ENCODE measurements at places on chromosomes 6 and 20.

GRCh38 chr6:139847457-139847813 lies 473.0 kb upstream of the CITED2 start:
- no peak for DNase-seq

DNA sequence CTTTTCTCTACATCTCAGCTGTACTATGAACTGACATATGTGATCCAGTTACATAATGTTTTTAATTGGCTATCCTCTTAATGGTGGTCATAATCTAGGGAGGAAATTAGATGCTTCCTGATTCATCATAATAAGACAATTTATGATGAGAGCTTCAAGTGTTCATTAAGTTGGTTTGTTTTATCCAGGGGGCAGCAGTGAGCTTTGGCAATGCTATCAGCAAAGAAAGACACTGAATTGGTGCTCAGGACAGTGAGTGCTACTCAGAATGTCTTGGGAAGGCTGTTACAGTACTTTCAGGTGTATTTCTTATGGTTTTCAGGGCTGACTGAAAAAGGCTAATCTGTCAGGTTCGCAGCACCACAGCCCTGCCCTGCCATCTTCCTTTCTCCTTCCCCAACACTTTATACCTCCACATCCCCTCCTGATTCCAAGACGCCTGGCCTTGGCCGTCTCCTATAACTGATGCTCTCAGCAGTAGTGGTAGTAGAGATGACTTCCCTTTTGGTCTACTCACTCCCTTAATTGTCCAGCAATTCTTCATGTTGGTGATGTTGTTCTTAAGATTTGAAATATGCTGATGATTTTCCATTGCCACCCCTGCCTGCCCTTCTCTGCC lies 67.0 kb upstream of the TNFAIP3 start:
- no peak for DNase-seq

GRCh38 chr6:136751522-136751956 lies 40.7 kb downstream of the MAP3K5 start:
- DNase-seq, result no peak

DNA sequence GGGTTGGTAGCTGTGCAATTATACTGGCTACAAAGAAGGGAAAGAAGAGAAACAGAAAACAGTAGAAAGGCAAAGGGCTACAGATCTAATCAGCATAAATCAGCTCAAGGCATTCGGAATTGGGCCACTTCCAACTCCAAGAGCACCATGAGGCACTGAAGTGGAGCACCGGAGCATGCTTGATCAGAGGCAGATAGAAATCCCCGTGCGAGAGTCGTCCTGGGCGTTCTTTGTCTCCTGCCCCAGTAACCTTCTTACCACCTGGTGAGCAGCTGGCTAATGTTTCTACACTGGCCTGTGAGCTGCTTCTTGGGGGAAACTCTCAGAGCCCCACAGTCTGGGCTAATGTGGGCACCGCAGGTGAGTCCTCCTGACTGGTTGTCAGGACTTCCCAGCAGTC lies 16.7 kb downstream of the NEDD9 start:
- no peak for DNase-seq

- no peak for DNase-seq
Measured at GRCh38 chr6:74853991-74854390, 351.9 kb downstream of the COL12A1 start.

- DNase-seq, result peak; percentile 53
Measured at GRCh38 chr6:108896111-108896661, 48.0 kb downstream of the ARMC2 start.

DNA sequence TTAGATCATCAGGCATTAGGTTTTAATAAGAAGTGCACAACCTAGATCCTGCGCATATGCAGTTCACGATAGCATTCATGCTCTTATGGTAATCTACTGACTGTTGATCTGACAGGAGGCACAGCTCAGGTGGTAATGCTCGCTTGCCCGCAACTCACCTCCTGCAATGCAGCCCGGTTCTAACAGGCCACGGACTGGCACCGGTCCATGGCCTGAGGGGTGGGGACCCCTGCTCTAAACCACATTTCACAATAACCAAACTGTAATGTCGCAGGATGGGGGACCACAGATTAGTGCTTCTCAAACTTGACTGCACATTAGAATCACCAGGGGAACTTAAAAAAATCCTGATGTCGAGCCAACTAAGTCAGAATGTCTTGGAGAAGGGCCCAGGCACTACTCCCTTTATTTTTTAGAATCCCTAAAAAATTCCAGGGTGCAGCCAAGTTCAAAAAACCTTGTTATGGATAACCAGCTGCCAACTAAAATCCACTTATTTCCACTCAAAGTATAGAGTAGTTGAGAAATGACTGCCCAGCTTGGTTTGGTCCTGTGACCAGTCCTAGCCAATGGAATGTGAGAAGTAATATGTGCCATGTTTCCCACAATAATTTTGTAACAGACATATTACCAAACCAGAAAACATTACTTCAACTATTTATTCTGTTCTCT lies 3.1 kb downstream of the SHPRH start:
- DNase-seq, result no peak

DNA sequence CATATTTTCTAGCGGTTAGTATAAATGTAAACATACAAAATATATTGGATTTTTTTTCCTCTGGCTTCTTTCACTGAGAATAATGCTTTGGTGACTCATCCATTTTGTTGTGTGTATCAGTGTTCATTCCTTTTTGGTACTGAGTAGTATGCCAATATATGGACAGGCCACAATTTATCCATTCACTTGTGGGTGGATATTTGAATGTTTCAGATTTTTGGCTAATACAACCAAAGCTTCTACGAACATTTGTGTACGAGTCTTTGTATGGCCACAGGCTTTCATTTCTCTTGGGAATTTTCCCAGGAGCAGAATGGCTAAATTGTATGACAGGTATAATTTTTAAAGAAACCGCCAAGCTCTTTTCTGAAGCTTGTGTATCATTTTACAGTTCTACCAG lies 677.5 kb downstream of the HDGFL1 start:
- DNase-seq, result no peak

DNA sequence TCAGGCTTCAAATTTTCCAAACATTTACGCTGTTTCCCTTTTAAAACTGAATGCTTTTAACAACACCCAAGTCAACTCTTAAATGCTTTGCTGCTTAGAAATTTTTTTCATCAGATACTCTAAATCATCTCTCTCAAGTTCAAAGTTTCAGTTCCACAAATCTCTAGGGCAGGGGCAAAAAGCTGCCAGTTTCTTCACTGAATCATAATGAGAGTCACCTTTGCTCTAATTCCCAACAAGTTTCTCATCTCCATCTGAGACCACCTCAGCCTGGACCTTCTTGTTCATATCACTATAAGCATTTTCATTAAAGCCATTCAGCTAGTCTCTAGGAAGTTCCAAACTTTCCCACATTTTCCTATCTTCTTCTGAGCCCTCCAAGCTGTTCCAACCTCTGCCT lies 69.1 kb downstream of the RNF217 start:
- no peak for DNase-seq

- DNase-seq, result no peak
Measured at GRCh38 chr6:49523901-49524300, 24.2 kb downstream of the GLYATL3 start.

DNA sequence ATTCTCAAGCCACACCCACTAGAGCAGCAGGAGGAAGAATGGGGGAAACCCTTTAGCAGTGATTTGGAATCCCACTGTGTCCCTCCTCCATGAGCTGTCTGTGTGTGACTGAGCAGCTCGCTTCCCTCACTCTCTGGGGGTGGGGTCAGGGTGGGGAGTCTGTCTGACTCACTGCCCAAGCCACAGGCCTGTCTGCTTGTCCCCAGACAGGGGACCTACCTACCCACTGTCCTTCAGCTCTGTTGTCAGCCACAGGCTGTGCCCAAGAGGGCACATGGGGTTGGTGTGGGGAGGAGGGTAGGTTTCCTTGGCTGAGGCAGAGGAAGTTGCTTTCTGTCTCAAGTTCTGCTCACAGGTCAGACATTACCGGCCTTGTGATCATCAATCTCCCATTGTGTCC lies 127.0 kb downstream of the MAFB start:
- no peak for DNase-seq

GRCh38 chr20:49610691-49611538 lies 43.0 kb upstream of the PTGIS start:
- no peak for DNase-seq

DNA sequence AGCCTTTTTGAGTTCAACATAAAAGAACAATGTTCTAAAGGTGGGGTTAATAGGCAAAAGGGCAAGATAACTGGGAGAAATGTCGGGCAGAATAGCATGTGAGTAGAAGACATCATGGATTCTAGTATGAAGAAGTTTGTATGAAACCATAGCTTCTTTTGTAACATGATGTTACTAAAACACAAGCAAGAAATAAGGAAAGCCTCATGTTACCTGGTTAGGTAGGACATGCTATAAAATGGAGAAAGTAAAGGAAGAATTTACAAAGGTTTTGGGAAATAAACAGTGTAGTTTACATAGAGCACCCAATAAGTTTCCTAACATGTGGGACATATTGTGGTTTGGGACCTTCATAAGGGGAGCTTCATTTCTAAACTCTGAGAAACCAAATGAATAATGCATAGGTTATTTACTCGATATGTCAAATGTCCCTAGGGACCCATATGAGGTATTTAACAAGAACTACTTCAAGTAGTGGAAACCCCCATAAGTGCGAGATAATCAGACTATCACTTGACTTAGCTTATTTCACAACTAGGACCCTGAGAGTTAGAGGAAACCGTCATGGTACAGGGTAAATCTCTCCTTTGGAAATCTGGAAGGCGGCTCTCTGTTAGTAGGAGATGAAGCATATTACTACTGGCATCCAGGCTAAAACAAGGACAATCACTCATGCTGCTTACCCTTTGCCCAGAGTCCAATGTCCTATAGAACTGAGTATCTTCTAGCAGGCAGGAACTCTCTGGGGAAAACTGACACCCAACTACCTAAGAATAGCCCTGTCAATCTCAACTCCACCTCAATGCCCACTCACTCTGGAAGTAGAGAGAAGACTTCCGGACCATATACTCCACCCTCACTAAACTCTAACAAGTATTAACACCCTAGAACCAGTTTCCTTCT lies 57.5 kb downstream of the ILRUN start:
- no peak for DNase-seq

GRCh38 chr6:89999154-89999553 lies 104.9 kb downstream of the GJA10 start:
- DNase-seq, result no peak

GRCh38 chr20:60589623-60590022 lies 631.4 kb downstream of the CDH26 start:
- no peak for DNase-seq

DNA sequence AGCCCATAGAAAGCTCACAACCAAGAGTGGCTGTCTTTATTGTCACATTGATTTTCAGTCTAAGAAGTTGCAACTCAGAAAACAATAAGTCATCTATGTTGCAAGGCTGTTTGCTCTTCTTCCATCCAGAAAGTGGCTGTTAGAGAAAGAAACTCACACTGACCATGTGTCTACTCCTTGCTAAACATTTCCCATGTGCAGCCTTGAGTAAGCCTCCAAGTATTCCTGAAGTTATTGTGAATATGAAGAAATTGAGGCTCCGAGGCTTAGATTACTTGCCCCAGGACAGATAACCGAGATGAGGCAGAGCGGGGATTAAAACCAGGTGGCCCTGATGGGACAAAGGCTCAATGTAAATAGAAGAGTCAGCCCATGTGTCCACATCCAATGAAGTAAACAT lies 105.0 kb downstream of the SPTLC3 start:
- no peak for DNase-seq

DNA sequence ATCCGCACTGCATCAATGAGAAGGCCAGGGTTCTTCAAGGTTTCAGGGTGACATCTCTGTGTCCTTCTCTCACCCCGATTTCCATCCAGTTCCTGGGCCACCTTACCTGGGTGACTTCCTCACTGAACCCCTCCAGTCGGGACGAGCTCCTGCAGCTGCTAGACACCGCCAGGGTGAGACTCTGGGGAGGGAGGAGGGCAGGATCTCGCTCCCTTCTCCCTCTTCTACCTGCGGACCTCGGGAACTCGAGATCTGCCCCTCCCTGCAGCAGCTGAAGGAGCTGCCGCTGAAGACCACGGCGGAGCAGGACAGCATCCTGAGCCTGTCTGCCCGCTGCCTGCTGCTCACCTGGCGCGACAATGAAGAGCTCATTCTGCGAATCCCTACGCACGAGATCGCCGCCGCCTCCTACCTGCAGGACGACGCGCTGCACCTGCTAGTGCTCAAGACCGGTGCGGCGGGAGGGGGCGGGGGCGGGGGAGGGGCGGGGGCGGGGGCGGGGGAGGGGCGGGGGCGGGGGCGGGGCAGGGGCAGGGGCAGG lies 7.5 kb downstream of the CCM2L start:
- DNase-seq, result no peak

- no peak for DNase-seq
Measured at GRCh38 chr20:35200267-35200666, 26.2 kb upstream of the MMP24 start.

- no peak for DNase-seq
Measured at GRCh38 chr6:128425856-128426255, 94.5 kb downstream of the PTPRK start.

- DNase-seq, result peak; percentile 81
Measured at GRCh38 chr6:149060985-149061760, 256.3 kb upstream of the TAB2 start.

GRCh38 chr6:129500958-129501739 lies 208.8 kb downstream of the ARHGAP18 start:
- DNase-seq, result peak; percentile 90

- no peak for DNase-seq
Measured at GRCh38 chr20:3121271-3121911, 36.9 kb upstream of the AVP start.

- no peak for DNase-seq
Measured at GRCh38 chr6:35922139-35922554, 1.2 kb upstream of the SRPK1 start.

DNA sequence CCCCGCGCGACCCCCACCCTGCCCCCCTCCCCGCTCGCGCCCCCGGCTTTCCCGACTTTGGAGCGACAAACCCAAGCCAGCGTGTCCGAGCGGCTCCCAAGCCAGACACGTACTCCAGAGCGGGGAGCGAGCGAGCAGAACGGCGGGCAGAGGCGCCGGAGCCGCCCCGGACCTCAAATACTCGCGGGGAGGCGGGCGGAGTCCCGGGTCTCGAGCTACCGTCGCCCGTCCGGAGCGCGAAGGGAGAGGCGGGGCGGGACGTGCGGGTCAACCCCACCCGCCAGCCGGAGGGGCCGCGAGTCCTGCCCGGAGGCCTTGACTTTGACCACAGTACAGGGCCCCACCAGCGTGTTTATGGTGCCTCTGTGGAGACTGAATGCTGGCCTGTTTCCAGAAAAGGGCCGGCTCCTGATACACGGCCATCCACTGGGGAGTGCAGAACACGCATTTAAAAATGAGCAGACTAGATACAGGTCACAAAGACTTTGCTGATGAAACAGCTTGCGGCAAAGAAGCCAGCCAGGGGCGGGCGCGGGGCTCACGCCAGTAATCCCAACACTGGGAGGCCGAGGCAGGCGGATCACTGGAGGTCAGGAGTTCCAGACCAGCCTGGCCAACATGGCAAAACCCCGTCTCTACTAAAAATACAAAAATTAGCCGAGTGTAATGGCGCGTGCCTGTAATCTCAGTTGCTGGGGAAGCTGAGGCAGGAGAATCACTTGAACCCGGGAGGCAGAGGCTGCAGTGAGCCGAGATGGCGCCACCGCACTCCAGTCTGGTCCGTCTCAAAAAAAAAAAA lies at the start of gene SERPINB6:
SERPINB6 (minus strand) TSS at position 148 of the 799 bp plus-strand sequence. CDS start 12,235 bp downstream, outside the sequence.
- peak; percentile 40 for DNase-seq

Measured in brain pericyte (primary cell).